ENCODE measurements at places on chromosomes 7 and 10.

DNA sequence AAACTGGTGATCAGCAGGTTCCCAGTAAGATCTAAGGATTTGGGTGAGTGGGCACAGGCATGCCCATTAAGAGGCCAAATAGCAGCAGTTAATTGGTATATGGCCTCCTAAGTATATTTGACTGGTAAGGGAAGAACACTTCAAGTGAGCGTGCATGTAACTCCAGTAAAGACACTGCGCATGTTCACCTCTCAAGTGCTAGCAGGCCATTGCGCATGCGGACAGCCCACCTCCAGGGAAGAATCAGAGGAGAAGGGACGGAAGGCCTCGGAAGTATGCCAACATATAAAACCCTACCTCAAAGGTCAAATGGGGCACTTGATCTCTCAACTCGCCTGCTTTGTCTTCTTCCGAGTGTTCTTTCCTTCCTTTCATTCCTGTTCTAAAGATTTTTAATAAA lies 118.0 kb downstream of the ARL5B start:
- DNase-seq = no peak

DNA sequence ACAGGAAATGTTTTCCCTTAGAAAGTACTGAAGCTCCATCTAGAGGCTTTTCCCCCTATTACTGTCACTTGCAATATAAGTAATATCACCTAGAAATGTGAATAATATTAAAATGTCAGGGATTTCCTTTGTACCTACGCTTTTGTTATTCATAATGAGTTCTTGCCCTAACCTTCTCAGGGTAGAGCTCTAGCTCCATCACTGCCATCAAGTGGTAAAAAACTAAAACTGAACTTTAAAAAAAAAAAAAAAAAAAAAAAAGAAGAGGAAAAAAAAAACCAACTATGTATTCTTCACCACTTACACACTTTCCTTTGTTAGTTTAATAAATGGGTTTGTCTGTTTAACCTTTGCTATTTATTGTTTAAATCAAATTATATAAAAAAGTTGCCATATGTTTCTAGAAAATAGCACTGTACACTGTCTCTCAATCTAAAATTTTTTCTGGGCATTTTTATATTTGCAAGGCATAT lies 49.9 kb downstream of the DNAJC1 start:
- DNase-seq = peak; percentile 40

DNA sequence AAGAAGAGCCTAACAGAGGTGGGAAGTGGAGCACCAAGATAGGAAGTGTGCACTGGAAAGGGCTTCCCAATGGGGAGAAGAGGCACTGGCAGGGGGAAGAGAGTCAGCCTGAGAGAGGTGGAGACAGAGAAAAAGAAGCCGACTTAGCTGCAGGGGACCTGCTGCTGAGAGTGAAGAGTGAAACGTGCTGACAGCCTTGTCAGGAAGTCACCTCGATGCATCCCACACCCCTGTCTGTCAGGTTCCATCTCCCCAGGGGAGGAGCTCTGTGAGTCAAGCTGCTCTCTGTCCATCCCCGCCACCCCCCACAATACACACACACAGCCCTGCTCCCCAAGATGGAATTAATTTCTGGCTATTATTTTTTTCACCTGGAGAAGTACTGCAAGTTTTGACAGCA lies 14.0 kb downstream of the KAZALD1 start:
- DNase-seq = no peak

DNA sequence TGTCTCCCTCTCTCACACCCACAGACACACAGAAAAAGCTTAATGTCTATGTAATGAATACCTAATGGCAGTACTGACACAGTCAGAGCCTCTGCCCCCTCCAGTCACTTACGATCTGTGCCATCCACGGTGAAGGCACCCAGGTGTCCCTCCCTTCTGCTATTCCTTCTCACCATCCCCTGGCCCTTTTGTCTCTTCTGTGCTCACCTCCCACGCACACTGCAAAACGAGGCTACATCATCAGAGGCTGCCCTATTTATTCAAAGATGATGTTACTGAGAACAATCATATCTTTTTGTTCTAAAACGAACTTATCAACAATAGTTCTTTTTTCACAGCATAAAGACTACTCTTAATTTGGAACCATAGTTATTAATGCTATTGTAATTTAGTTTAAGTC lies 246.9 kb upstream of the MKLN1 start:
- DNase-seq = no peak

DNA sequence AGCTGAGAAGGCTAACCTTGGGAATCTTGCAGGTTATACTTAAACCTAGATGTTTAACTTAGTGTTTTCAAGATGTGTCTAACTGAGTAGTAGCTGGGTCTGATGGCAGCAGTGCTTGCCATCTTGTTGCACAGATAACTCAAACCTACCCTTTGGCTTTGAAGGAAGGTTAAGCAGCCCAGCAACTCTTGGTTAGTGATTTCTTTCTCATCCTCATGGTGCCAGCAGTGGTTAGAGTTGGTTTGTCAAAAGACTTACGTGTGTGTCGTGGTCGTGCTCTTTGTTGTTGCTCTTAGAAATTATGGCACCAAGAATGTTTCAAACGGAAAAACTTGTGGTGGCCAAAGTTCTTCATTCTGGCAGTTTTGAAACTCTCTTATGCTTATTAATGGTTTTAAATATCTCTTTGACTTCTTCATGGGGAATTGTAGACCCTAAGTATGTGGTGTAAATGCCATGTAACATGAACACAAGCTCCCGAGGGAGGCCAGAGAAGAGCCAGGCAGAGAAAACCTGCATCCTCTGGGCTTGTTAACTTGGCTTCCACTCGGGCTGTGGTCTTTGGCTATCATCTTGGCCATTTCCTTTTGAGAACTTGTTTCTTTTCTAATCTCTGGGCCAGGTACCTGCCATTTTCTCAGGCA lies 61.0 kb downstream of the KLHDC10 start:
- DNase-seq = no peak

- no peak for DNase-seq
Measured at GRCh38 chr7:3349126-3349525, 48.1 kb downstream of the SDK1 start.

DNA sequence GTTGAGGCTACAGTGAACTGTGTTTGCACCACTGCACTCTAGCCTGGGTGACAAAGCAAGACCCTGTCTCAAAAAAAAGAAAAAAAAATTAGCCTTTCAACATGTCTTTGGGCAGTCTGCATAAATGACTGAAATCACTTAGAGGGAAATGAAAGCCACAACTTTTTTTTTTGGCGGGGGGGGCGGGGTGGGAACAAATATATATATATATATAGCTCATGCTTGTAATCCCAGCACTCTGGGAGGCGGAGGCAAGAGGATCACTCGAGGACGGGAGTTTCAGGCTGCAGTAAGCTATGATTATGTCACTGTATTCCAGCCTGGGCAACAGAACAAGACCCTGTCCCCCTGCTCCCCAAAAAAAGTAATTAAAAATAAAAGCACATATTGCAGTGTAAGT lies 23.4 kb upstream of the MICU1 start:
- DNase-seq = no peak
